ENCODE measurements at places on chromosomes 4 and X.
A peak's percentile ranks its signal among the peaks of the same experiment; 100 is the strongest.

DNA sequence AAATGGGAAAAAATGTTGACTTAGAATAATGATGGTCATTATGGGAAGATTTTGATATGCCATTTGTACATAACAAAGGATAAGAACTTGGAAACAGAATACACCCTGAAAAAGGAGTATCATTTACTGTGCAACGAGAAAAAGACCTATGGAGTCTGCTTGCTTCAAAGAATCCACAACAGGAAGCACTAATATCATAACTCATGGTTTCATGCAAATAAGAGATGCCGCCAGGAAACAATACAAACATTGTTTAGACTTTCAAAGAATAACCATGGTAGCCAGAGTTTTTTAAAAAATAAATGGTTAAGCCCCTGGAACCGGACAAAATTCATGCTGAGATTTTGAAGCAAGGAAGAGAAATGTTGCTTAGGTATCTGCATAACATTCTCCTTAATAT, 139.9 kb upstream of the ETNPPL start:
- no peak for DNase-seq

GRCh38 chr4:74793757-74794381, 454 bp downstream of the BTC start:
- DNase-seq, result no peak

DNA sequence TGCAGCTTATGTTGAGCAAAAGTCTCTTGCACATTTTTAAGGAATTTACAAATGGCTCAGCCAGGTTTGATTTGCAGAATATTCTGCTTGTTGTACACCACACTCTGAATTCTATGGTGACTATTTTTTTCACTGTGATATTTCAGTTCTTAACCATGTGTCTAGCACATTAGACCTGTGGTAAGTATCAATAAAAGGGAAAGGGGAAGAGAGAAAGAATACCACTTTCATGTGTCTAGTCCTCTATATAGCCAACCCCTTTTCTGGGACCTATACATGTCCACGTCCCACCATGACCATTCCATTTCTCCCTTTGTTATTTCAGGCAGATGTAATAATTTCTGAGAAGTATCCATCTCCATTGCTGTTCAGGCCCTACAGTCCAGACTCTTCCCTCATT, 121.3 kb upstream of the PNPLA4 start:
- DNase-seq, result no peak

- DNase-seq, result no peak
Observed at GRCh38 chr4:87052615-87053014, 117.8 kb downstream of the AFF1 start.

DNA sequence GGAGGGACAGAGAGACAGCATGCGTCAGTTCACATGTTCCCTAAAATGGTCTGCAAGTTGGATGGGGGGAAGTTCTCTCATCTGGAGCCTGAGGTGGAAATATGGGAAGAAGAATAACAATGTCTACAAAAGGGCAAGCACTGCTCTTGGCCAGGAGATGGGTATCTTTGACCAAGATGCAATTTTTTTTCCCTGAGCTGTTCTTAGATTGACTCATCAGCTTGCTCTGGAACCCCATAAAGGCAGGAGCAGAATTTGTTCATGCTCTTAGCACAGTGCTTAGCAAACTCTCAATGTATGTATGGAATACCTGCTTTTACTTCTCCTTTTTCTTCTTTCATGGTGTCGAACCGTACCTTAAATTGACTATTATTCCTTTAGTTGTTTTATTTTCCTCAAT, 90.5 kb upstream of the ZNF827 start:
- peak; percentile 36 for DNase-seq

GRCh38 chrX:42686706-42687105, 91.3 kb downstream of the PPP1R2C start:
- DNase-seq, result no peak

DNA sequence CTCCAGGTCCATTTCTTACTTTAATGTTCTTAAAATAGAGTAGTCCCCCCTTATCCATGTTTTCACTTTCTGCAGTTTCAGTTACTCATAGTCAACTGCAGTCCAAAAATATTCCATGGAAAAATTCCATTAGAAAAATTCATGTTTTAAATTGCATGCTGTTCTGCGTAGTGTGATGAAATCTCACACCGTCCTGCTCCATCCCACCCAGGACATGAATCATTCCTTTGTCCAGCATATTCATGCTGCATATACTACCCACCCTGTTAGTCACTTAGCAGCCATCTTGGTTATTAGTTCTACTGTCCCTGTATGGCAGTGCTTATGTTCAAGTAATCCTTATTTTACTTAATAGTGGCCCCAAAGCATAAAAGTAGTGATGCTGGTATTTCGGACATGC, 5.4 kb upstream of the PDLIM5 start:
- DNase-seq, result peak; percentile 96

GRCh38 chr4:113619526-113619925, 142.0 kb downstream of the CAMK2D start:
- DNase-seq, result no peak

GRCh38 chr4:23269566-23269965, 576.8 kb downstream of the GBA3 start:
- peak; percentile 8 for DNase-seq

- no peak for DNase-seq
Observed at GRCh38 chr4:96670381-96670780, 830.5 kb downstream of the PDHA2 start.

GRCh38 chrX:83888585-83888984, 27.6 kb downstream of the CYLC1 start:
- DNase-seq, result no peak

DNA sequence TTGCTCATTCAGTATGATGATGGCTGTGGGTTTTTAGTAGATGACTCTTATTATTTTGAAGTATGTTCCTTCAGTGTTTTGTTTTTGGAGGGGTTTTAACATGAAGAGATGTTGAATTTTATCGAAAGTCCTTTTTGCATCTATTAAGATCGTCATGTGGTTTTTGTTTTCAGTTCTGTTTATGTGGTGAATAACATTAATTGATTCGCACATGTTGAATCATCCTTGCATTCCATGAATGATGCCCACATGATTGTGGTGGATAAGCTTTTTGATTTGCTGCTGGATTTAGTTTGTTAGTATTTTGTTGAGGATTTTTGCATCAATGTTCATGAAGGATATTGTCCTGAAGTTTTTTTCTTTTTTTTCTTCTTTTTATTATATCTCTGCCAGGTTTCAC, 347.4 kb upstream of the EPHA5 start:
- peak; percentile 13 for DNase-seq

DNA sequence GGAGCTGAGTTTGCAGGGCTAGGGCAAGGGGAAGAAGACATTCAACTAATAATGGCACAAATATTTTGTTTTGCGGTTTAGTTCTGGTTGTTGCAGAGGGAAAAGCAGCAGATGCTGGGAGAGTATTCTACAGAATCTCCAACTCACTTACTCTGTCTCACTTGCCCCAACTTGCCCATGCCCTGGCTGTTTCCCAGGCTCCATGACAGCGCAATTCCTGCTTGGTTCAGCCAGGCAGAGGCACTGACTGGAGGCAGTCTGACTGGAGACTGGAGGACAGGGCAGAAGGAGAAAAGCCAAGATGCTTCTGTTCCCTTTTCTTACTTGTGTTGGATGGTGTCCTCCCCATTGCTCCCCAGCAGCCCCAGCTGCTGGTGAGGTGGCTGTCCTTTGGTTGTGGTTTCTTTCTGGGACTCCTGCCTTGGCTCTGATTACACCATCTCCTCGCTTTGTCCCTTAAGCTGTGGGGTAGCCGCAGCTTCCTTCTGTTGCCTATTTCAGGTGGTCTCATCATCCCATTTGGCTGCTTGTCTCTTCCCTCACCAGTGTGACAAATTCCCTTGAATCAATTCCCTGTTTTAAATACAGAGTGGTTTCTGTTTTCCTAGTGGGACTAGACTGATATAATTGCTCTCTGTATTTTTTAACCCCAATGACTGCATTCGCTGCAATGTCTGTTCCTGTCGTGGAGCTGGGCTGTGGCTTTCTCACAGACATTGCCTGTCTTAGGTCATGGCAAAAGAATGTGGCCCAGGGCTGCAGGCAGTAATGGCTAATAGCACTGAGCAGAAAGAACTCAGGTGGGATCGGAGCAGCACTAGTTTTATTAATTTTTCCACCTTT, 24.2 kb upstream of the RASL11B start:
- DNase-seq, result peak; percentile 85

DNA sequence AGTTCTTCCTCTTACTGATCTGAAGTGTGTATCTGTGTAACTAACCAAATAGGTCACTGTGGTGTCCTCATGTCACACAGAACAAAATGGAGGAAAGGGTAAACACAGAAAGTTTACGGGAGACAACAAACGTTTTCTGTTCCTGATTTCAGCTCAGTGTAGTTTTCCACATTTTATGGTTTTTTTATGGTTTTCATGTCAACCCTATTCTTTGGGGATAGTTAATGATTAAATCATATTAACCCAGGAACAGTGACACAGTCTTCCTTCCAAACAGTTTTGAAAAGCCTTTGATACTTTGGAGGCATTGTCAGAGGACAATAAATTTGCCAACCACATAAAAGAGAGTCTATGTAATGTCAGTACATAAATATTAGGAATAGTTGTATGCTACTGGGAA, 4.2 kb downstream of the LNX1 start:
- no peak for DNase-seq

DNA sequence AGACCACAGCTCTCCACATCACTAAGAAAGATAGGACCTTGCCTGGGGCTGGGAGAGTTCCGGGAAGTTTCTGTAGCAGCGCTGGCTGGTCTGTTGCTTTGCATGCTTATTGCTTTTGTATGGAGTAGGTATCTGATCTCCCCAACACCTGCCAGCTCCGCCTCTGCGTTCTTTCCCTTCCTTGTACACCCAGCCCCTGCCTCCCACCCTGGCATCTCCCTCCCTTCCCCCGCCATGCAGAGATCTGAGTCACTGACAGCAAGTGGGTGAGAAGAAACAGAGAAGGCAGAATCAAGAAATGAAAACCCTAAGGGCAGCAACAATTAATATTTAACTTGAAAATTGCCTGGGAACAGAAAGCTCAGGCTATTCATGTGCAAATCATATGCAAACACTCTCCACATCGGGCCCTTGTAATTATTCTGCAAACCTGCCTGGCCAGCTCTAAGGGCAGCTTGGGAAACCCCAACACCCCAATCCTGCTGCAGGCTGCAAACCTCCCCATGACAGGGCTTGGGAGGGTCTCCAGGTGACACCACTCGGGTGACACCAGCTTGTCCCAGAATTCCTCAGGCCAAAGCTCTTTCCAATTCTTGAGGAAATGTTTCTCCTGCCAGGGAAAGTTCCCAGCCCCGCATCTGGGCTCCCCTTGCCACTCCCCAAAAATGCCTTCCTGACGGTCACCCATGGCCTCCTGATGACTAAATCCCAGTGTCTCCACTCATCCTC, 257.2 kb downstream of the FBXW7 start:
- DNase-seq, result no peak

DNA sequence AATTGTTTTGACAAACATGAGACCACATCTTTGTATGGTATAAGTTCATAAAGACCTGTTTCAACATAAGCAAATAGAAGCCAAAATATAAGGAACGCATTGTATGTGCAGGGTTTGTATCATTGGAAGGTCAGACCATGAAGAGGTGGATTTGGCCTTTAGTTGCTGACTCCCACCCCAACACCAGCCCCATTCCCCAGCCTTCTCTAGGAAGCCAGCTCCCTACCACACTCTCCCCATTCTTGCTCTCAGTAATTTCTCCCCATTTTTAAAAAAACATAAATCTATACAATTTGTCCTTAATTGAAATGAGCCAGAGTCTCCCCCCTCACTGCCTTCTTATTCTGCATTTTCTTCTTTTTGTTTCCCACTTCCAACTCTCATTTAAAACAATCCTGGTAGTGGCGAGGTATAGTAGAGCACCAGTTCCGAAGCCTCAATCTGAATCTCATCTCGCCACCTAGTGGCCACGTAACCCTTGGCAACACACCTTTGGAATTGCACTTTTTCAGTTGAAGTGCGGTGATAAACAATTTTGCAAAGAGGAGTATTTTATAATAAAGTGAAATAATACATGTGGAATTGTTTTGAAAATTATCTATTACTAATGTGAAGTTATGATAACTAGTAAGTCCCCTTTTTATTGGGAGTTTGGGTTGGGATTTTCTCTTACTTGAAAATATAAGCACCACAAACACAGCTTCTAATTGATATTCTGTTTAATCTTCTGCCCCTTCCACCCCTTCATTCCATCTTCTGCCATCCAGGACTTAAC, 126.6 kb downstream of the ASB9 start:
- DNase-seq, result peak; percentile 35

DNA sequence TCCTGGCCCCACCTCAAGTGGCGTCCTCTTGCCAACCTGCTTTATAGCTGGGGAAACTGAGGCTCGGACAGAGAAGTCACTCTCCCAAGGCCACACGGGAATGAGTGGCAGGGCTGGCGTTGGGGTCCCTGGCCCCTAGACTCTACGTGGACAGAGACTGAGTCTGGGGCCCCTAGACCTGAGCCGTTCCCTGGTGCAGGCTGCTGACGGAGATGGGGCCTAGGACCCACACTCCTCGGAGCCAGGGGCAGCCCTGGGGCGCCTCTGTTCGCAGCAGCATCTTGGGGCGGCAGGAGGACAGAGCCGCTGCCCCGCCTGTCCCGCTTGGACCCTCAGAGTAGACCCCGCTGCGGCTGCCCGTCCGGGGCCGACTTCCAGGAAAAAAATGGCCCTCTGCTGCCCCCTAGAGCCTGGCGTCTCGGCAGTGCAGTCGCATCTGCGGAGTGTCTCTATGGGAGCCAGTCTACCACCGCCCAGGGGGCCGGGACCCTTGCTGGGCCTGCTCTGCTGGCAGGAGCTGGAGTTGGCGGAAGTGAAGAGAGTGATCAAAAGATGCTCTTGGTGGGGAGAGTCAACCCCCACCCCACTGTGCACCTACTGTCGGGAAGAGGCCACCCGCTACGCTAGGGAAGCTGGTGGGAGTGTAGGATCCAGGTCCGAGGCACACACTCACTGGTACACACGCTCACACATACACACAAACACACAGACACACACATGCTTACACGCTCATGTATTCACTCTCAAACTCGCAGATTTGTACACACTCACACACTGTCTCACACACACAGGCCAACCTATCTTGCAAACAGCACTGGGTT, 220.1 kb downstream of the AFAP1 start:
- peak; percentile 42 for DNase-seq

DNA sequence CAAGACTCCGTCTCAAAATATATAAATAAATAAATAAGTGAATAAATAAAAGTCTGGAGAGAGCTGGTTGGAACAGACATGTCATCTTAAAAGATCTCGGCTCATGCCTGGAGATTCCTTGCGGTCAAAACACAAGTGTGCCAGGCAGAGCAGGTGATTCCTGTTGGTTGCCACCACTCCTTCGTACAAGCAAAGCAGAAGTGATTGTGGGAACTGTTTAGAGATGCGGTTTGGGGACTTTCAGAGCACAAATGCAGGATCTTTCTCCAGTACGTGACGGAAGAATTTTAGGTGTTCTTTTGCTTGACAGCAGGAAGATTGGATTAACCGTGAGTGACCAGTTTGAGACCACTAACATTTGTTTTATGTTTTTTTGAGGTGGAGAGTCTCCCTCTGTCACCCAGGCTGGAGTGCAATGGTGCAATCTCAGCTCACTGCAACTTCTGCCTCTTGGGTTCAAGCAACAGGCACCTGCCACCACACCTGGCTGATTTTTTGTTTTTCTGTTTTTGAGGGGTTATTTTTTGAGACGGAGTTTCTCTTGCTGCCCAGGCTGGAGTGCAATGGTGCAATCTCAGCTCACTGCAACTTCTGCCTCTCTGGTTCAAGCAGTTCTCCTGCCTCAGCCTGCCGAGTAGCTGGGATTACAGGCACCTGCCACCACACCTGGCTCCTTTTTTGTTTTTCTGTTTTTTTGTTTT, 2.8 kb upstream of the CRLF2 start:
- DNase-seq, result no peak
